Stimulated activated CD4-positive, alpha-beta T cell treated with anti-CD3 and anti-CD28 coated beads, Interleukin-12 subunit alpha, Interleukin-12 subunit beta, amount 100 ng/mL, for 48 hours (primary cell): ENCODE measurements at places on chromosomes 16 and 17.

DNA sequence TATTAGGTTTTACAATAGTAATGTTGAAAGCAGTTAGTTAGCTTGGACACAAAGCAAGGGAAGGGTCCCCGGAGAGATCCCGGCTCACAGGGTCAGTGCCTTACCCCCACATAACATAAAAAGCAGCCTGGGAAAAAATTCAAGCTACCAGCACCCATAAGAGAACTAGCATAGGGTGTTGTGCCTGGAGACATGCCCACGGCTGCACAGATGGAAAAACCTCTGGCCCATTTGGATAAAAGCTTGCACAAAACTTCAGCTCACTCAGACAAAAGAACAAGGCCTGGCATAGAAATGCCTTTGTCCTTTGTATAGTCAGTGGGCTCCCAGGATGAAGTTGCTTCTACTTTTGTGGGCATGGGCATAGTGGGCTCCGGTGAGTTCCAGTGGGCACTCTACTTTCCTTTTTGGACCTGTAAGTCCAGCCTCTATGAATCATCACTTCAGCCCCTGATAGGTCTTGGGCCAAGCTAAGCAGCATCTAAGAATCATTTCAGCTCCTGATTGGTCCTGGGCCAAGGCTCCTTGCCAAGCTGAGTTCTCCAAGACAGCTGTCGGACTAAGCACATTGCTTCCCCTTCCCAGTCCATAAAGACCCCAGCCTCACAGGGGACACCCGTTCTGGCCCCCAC lies 1.3 kb upstream of the RDM1 start:
- no peak for DNase-seq

GRCh38 chr16:78142788-78143187 lies 43.3 kb downstream of the WWOX start:
- no peak for DNase-seq

DNA sequence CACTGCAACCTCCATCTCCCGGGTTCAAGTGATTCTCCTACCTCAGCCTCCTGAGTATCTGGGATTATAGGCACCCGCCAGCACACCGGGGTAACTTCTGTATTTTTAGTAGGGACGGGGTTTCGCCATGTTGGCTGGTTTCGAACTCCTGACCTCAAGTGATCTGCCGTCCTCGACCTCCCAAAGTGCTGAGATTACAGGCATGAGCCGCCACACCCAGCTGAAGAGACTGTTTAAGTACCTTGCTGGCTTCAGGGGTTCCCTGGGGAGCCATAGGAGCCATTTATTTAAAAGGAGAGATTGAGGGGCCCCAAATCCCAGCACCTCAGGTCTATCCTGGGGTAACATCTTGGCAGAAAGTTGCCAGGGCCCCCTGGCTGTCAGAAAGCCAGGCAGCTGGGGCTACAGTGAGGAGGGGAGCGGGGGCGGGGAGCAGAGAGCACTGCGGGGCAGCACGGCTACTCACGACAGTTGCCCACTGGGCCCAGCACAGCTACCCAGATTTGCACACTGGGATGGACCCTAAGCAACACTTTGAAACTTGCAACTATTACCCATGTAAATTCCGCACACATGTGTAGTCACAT lies 1.6 kb downstream of the SNAI3 start:
- no peak for DNase-seq

DNA sequence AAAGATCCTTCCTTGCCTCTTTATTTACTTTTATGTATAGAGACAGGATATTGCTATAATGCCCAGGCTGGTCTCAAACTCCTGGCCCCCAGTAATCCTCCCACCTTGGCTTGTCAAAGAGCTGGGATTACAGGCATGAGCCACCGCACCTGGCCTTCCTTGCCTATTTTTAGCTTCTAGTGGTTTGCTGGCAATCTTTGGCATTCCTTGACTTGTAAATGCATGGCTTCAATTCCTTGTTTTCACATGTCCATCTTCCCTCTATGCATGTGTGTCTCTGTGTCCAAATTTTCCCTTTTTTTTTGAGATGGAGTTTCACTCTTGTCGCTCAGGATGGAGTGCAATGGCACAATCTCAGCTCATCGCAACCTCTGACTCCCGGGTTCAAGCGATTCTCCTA lies 22.5 kb downstream of the HEXIM2 start:
- no peak for DNase-seq

- no peak for DNase-seq
Observed at GRCh38 chr16:3256866-3257465, 533 bp upstream of the MEFV start.

GRCh38 chr17:38605841-38606645 lies at the start of gene SRCIN1:
Gene SRCIN1 (minus strand): TSS chr17:38605952. CDS start chr17:38605705, 247 bp downstream.
- DNase-seq: peak; percentile 35

- DNase-seq: no peak
Observed at GRCh38 chr16:62965831-62966230, 929.6 kb upstream of the CDH8 start.

DNA sequence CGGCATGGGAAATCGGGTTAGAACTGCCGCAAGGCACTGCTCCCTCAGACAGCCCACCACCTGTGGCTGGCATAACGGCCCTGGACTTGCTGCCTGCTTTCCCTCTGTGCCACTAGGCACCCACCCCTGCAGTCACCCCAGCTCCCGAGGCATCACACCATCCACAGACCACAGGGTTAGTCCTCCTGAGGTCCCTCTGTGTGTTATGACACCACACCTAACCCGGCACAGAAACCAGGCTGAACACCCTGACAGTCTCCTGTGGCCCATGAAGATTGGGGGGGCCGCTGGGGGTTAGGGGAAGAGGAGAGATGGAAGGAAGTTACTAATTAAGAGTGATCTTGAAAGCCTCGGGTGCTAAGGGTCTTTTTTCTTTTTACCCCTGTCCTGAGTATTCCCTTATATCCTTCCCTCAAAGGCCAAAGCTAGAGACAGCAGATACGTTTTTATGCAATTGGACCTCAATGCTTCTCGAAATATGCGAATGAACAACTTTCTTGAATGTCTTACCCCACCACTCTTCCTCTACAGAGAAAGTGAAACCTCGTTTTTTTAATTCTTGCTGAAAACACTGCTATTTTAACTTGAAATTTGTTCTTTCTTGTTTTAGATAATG lies 7.0 kb downstream of the CYTH1 start:
- peak; percentile 64 for DNase-seq

DNA sequence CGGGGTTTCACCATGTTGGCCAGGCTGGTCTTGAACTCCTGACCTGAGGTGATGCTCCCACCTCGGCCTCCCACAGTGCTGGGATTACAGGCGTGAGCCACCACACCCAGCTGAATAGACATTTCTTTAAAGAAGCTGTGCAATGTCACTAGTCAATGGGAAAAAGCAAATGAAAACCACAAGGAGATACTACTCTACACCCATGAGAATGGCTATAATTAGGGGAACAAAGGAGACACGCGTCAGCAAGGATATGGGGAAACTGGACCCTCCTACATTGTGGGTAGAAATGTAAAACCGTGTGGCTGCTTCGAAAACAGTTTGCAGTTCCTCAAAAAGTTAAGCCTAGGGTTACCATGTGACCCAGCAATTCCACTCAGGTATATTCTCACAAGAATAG lies 103.4 kb downstream of the VPS53 start:
- DNase-seq: no peak

GRCh38 chr16:65908568-65908967 lies 457.9 kb upstream of the CDH5 start:
- DNase-seq: no peak

GRCh38 chr17:9209347-9209746 lies 188.0 kb downstream of the NTN1 start:
- DNase-seq: no peak

DNA sequence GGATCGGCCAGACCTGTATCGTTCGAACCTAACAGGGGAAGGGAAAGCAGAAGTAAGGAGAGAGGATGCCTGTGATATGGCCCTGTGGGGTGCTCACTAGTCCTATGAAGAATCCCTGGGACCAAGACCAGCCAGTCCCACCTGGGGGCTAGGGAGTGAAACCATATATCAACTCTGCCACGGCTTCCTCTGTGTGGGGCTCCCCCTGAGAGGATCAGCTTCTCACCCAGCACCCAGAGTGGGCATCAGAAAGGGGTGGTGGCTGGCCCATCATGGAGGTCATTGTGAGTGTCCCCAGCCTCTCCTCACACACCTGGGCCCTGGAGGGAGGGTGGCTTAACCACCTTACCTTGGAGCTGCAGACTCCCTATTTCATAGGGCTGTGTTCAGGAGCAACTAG lies 30.1 kb upstream of the SREBF1 start:
- DNase-seq: no peak

DNA sequence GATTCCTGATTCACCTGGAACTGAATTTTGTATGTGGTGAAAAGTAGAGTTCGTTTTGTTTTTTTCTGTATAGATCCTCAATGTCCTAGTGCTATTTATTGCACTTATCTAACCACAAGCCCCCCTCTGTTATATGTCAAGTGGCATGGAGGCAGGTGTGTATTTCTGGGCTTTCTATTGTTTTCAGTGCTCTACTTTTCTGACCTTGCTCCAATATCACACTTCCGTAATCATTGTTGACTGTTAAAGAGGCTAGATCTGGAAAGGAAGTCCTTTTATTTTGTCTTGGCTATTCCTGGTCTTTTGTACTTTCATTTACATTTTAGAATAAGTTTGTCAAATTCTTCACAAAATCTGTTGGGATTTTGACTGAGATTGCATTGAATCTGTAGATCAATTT lies 26.8 kb upstream of the FBXO47 start:
- DNase-seq: no peak

DNA sequence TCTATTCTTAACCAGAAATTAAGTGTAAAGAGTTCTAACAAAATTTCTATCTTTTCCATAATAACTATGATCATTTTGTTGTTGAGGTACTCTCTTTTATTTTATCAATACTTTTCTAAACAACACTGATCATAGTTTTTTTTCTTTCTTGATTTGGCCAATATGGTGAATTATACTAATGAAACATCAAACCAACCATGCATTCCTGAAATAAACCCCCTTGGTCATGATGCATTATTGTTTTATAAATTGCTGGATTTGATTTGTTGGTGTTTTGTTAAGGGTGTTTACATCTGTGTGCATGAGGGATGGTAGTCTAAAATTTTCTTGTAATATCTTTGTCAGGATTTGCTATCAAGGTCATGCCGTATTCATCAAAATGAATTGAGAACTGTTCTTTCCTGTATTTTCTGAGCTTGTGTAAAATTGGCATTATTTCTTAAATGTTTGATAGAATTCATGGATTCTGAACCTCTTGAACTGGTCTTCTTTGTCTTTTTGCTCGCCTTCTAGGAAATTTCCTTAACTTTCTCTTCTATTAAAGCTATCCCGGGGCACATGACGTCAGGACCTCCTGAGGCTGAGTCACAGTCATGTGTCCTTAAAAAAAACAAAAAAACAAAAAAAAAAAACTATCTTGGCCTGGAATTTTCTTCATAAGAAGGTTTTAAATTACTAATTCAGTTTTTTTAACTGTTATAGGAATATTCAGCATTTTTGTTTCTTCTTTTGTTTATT lies 3.9 kb upstream of the TRIM25 start:
- DNase-seq: no peak

GRCh38 chr16:66948134-66948836 lies 12.8 kb upstream of the CES3 start:
- no peak for DNase-seq

DNA sequence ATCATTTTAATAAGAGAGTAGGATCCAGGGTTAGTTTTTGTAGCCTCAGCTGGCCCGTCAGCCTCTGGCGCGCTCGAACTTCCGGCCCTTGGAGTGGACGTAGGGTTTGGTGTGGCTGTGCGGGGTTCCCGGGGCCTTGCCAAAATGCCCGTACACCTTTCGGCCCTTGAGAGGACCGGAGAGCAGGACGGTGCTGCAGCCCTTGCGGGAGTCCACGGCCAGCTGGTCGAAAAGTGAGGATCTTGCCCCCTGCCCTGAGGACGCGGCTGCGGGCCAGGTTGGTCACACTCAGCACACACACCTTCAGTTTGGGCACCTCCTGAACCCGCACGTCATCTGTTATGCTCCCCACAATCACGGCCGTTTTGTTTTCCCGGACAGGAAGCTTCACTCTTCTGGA lies 42.2 kb upstream of the CNTNAP4 start:
- no peak for DNase-seq

- DNase-seq: no peak
Observed at GRCh38 chr17:71269201-71269600, 851.6 kb upstream of the SOX9 start.

DNA sequence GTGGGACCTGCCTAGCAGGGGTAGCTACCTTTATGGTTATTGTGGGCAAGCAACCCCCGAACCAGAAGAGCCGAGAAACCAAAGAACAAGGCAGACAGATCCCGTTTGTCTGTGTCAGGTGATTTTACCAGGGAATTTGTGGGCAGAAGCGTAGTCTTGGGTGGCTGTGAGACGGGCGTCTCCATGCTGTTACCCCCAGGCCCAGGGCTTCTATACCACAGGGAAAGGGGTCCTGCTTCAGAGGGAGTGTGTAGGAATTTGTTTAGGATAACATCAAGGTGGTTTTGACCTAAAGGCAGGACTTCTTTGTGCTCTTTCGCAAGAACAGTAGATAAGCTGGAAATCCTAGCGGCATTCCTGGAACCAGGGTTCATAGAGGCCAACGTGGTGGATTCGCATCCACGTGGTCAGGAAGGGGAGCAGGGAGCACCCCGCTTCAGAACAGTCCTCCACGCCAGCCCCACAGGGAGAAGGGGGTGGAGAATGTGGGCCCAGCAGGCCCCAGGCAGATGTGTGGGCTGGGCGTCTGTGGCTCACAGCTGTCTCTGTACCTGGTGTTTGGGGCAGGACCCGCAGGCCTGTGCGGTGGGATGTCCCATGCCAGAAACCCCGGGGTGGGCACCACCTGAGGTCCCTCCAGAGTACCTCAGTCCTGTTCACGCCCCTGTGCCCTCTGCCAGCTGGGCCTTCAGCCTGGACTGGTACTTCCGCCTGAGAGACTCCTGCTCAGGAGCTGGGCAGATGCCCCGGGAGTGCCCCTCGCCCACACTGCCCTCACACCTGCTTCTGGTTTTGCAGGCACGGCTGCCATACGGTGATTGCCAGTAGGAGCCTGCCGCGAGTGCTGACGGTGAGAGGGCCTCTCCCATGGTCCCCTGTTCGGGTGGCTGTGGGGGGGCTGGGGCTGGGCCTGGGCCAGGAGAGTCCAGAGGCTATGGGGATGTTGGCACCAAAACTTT lies 4.1 kb downstream of the DECR2 start:
- no peak for DNase-seq

- no peak for DNase-seq
Observed at GRCh38 chr16:7746941-7747340, 414.3 kb downstream of the RBFOX1 start.
